ENCODE measurements at places on chromosomes 4 and X.

- peak; percentile 43 for ATAC-seq
These were observed 2.4 kb downstream of the FRAS1 start for GRCh38 chr4:78059524-78059889.

- no peak for ATAC-seq
These were observed 25.9 kb downstream of the CC2D2A start for GRCh38 chr4:15495621-15496020.

DNA sequence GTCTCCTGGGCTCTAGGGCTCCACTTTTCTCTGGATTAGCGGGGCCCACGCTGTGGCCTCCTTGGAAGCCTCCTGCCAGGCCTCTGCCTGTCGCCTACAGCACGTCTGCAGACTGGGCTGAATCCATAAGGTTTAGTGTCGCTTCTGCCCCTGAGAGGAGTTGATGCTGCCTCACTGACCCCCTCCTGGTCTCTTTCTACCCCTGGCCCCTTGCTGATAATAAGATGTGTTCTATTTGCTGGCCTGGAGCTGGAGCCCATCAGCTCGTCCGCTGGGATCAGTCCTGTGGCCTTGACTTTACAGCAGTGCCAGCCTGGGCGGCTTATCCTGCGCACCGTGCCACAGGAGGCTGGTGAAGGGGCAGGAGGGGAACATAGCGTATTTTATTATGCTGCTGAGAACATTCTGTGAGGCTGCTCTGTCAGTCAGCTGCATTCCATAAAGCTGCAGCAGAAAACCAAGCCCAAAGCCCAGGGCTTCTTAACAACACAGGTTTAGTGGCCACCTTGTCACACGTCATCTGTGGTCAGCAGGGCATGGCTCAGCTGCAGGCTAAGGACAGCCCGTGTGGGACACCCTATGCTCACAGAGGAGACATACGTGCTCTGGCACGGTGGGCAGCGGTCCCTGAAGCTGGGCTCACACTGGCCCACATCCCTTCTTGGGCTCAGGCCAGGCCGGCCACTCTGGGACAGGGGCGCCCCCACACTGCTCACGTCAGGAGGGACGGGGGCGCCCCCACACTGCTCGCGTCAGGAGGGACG is 29.3 kb upstream of the HGFAC start:
- no peak for ATAC-seq

- ATAC-seq, result no peak
These were observed 106.7 kb downstream of the VSIG4 start for GRCh38 chrX:65933085-65933589.

Measured in gastroesophageal sphincter (tissue), 4 donors.